ENCODE measurements at places on chromosomes 12 and 14.
A peak's percentile ranks its signal among the peaks of the same experiment; 100 is the strongest.

DNA sequence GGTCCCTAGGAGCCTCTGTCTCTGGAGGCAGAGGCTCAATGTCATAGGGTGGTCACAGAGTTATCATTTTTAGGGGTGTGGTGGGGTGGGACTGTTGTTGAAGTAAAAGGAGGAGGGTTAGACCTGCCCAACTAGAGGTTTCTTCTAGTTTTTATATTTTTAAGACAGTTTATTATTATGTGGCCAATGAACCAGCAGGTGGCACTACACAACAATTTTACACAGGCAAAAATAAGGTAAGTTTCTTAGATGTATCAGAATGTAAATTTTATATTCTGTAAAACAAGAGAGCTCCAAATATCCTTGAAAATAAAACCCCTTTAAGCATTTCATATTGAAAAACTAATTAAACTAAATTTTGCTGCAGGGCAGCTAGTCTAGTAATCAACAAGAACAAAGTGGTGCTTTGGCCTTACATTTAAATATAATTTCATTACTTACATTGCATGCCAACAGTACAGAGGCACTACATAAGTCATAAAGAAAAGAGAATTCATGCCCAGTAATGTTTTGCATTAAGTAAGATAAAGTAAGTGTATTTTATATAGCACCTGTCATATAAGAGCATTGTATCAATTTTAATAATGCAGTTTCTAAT, 22.2 kb upstream of the OVCH1 start:
- DNase-seq: peak; percentile 53

- DNase-seq: no peak
These were observed 1035.6 kb downstream of the VRK1 start for GRCh38 chr14:97832776-97833175.

DNA sequence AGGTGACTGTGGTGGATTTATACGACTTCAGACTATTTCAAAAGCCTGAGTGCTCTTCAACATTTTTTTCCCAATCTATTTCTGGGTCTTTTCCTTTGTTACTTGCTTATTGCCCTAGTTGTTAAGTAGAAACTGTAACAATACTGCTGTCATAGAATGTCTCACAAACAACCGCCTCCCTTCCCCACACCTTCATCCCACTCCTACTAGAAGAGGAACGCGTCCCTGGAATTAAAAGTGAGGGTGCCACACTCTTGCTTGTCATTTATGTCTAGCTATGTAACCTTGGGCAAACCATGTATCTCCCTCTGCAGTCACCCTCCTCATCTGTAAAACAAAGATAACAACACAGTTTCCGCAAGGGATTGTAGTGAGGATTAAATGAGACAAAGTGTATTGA, 8.6 kb downstream of the BRAP start:
- DNase-seq: no peak

DNA sequence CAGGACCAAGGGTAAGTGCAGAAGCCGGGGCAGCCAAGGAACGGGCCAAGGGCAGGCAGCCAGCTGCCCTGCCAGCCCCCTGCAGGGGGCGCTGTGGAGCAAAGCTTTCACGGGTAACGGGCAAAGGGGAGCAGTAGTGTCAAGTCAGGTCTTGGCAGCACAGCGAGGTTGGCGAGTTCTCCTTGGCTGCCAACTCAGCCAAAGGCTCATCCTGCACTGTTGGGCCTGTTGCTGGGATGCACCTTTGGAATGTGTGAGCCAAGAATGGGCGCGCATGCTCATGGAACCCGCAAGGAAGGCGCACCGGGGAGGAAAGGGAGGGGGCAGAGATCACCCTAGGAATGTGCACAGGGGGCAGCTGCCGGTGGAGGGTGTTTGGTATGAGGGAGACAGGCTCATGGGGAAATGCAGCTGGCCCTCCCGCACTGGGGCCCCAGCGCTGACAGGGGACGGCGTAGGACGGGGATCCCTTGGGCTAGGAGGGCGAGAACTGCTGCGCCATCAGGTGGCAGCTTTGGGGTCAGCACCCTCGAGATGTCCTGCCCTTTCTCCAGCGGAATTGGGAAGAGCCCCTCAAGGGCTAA, 138.0 kb downstream of the ASCL4 start:
- DNase-seq: peak; percentile 43

GRCh38 chr12:79566452-79567174, 124.2 kb downstream of the PAWR start:
- DNase-seq: peak; percentile 59

DNA sequence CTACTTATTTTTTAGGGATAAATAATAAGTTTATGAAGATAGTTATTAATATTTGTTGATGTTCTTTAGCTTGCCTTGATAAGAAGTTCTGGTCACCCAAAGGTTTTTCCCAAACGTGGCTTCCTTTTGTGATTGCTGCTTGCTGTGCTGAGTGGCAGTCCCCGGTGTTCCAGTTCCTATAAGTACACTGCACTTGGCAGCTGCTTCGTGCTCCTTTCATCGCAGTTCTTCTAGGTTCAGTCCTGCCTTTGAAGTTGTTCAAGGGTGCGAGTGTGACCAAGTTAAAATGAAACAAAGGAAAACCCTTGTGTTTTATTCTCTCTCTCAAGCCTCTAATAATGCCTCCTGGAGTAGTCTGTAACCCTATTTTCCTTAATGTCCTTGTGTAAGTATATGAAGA, 128.5 kb upstream of the ATF1 start:
- DNase-seq: no peak

- DNase-seq: peak; percentile 93
These were observed 380.1 kb downstream of the RAD51B start for GRCh38 chr14:68199554-68200151.
